ENCODE measurements at places on chromosomes 11 and 22.

DNA sequence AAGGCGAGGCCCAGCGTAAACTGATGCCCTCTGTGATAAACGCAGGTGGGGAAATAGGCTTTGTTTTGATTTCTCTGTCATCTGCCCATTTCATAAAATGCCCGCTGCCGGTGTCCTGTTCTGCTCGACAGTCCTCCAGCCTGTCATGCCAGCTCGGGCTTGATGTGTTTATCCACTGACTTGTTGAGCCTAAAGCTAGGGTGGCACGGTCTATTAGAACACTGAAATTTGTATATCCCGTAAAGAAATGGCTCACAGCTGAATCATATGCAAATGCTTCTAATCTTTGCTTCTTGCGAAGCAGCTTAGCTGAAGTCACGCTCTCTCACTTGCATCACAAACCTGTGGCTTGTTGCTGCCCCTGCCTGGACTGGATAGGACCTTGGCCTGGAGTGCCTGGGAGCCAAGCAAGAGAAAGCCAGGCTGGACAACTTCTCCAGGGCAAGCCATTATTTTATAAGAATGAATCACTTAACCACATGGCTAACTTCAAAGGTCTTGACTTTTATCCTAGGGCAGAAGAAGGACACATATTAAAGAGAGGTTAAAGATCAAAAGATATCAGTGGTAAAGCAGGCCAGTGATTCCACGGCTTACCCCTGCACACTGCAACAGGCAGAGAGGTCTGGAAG, 33.1 kb downstream of the EHF start:
- DNase-seq, result no peak

DNA sequence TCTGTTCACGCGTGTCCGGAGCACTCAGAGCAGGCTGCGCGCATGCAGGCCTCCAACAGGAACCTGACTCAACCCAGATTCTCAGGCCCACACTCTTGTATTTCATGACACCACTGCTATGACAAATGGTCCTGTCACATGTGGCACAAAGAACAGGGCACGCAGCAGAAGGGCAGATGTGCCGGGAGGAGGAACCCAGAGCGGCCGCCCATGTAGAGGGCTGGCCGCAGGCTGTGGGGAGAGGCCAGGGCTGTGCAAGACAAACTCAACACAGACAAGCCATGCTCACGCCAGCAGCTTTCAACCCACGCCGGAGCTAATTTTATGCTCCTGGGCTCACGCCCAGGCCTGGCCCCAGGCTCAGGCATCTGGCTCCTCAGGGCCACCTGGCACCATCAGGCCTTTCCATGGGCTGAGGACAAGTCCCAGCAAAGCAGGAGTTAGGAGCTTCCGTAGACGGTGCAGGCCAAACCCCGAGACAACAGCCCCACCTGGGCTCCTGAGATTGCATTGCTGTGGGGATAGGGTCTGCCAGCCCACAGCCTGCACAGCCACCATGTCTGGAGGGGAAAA, 40.0 kb downstream of the DUSP8 start:
- DNase-seq, result no peak

GRCh38 chr11:122032317-122032716, 83.7 kb downstream of the BLID start:
- DNase-seq, result no peak

DNA sequence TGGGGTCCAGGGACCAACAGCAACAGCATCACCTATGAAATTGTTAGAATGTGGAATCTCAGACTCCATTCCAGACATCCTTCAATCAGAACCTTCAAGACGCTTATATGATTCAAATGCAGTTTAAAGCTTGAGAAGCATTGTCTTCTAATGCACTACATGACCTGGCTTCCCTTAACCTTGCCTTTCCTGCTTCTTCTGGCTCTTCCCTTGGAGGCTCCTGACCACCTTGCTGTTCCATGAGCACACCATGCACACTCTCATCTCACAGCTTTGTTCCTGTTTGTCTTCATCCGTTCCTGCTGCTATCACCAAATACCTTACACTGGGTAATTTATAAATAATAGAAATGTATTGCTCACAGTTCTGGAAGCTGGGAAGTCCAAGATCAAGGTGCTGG, 26.1 kb downstream of the ZC3H12C start:
- no peak for DNase-seq

- DNase-seq, result no peak
Measured at GRCh38 chr22:43164636-43165035, 13.3 kb downstream of the TSPO start.

GRCh38 chr11:86978247-86978646, 23.1 kb upstream of the FZD4 start:
- no peak for DNase-seq

- no peak for DNase-seq
Measured at GRCh38 chr11:126210871-126211235, 597 bp downstream of the RPUSD4 start.

DNA sequence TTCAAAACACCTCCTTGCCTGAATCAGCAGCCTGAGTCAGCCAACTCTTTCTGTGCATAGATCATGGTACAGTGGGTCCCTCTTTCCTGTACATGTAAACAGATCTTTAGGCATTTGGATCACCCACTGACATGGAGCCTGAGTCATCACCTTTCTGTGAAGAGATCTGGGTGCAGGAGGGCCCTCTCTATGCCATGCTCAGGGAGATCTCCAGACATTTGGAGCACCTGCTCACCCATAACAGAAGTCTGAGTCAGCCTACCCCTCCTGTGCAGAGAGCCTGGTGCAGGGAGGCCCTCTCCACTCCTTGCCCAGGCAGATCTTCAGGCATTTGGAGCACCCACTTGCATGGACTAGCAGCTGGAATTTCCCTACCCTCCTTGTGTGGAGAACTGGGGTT, 56.2 kb upstream of the GLYAT start:
- no peak for DNase-seq

DNA sequence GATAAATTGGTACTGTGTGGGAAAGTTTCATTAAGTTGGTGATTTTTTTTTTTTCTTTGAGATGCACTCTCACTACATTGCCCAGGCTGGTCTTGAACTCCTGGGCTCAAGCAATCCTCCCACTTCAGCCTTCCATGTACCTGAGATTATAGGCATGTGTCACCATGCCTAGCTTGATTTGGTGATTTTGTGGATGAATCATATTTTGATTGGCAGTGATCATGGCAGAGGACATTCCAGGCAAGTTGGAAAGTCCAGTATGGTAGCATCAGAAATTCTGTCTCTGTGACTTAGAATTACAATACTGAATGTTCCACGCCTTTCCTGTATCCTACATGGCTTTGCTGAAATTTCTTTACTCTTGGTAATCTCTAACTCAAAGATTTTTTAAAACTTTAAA, 49.4 kb downstream of the HORMAD2 start:
- no peak for DNase-seq

GRCh38 chr11:76049511-76049910, 156.8 kb downstream of the WNT11 start:
- DNase-seq, result no peak

GRCh38 chr11:3781423-3781822, 15.9 kb downstream of the NUP98 start:
- DNase-seq, result no peak

DNA sequence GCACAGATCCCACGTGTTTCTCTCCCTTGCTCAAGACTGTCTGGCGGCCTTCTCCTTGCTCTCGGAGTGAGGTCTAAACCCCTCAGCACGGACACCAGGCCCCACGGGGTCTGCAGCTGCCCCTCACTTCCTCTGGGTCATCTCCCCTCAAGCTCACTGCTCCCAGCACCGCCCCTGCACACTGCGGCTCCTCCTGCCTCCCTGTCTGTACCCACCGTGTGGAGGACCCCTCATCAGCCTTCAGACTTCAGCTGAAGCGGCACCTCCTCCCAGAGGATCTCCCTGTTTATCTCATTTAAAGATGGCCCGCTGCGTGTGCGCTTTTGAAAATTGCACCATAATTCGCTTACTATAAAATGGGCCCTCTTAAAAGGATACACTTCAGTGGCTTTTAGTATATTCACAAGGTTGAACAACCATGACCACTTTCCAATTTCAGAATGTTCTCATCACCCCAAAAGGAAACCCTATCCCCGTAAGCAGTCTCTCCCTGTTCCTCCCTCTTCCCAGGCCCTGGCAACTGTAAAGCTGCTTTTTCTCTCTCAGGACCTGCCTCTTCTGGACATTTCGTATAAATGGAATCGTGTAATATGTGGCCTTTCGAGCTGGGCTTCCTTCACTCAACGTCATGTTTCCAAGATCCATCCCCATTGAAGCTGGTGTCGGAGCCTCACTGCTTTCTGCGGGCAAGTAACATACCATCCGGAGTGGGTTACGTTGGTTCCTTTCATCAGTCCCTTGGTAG, 14.4 kb upstream of the TPCN2 start:
- DNase-seq, result no peak

GRCh38 chr11:19895776-19896175, 183.1 kb downstream of the NAV2 start:
- DNase-seq, result no peak

GRCh38 chr11:7311903-7312302, 60.2 kb downstream of the SYT9 start:
- DNase-seq, result no peak

DNA sequence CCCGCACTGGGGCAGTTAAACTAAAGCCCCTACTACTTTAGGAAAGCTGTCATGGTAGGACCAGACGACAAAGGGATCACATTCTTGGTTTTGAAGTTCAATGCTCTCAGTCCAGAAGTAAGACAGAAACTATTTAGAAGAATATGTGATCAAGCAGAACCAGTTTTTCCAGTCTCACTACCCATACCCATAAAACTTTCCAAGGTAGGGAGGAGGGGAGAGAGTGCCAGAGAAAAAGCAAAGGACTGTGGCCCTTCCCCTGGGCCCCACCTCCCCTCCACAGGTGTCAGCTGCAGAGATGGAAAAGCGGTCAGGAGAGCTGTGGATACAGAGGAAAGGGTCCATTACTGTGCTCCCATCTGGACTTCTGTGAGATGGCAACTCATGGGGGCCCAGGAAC, 587.1 kb downstream of the SOX6 start:
- no peak for DNase-seq

DNA sequence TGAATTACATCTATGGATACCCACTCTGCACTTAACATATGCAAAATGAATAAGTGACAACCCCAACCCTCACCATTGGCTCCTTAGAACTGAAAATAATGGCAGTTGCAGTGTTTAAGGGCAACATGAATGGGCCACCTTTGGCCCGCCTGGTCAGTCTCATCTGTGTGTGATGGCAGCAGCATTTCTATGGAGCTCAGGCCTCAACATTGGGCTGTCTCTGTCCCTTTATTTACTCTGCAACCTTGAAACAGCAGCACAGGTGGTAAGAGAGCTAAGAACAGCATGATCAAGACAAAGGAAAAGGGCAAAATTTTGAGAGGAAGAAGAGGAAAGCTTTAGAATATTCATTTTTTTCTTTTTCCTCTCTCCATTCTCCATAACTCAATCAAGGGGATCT, 38.3 kb upstream of the TMEM135 start:
- no peak for DNase-seq

- DNase-seq, result no peak
Measured at GRCh38 chr11:15988016-15988550, 368.3 kb downstream of the SOX6 start.

GRCh38 chr11:78149646-78150045, 10.2 kb upstream of the ALG8 start:
- DNase-seq, result no peak

GRCh38 chr11:72283947-72284346, 40.0 kb upstream of the PHOX2A start:
- no peak for DNase-seq

DNA sequence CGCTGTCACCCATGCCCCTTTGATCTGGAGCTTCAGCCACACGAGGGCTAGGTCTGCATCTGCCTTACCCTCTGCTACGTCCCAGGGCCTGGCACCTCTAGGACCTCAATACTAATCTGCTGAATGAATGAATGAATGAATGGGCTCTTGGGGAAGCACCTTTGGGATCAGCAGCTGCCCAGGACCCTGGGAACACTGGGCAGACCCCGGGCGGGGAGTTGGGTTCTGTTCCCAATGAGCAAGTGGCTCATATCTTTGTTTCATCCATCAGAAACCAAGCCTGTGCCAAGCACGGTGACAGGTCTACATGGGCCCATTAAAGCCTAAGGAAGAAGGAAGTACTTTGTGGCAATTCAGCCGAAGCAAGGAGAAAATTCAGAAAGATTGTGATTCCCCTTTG, 41.5 kb upstream of the SHISAL1 start:
- DNase-seq, result no peak

GRCh38 chr22:47884200-47884599, 1121.8 kb downstream of the TBC1D22A start:
- no peak for DNase-seq

DNA sequence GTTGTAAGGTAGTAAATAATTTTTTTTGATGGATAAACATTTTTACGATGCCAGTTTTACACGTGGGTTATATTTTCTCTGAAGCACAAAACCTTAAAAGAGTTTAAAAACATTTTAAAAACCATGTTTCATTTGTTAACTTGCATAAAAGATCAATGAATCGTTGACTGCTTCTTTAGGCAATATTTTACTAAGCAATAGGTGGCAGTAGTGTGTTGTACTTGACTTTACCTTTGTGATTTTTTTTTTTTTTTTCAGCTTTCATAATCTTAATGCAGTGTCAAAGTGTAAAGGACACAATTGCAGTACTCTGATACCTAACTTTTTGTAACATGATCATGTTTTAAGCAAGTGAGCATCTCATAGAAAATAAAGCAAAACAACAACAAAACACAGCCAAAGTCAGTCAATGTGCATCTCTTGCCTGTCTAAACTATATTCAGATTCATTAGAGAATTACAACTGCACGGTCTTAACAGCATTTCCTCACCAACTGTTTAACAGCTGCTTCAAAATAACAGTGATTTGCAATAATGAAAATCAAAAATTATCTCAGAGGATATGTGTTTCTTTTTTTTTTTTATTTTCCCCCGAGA, 27.7 kb downstream of the DNAJC24 start:
- no peak for DNase-seq

DNA sequence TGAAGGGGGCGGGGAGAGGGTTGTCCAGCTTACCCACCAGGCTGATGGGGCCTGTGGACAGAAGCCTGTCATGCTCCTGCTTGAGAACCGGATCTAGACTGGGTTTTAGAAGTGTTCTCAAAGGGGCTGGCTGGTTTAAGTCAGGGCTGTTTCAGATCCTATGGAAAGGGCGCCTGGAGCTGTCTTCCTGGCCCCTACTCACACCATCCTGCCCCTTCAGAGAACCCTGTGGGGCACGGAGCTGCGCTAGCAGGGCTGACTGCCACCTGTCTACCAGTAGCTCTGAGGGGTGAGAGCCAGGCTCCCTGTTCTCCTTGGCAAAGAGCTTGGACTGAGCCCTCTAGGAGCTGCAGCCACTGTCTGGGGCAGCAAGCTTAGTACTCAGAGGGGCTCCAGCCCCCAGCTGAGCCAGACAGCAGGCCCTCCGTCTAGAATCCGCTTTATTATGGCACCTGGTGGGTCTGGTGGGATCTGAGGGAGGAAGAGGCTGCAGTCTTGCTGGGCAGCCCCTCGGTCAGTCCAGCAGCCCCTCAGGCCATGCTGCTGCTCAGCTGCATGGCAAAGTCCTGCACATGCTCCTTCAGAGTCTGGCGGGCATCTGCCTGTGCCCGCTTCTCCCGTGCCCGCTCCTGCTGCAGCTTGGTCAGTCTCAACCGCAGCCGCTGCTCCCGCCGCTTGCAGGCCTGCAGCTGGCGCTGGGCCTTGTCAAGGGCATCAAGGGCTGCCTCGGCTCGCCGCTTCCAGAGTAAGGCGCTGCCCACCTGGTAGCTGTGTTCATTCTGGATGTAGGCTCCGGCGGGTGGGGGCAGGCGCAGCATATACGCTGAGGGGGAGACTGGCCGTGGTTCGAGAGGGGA, 2.3 kb downstream of the THAP7 start:
- DNase-seq, result no peak
